Iris pigment epithelial cell (primary cell): ENCODE measurements at places on chromosomes 11 and 22.

DNA sequence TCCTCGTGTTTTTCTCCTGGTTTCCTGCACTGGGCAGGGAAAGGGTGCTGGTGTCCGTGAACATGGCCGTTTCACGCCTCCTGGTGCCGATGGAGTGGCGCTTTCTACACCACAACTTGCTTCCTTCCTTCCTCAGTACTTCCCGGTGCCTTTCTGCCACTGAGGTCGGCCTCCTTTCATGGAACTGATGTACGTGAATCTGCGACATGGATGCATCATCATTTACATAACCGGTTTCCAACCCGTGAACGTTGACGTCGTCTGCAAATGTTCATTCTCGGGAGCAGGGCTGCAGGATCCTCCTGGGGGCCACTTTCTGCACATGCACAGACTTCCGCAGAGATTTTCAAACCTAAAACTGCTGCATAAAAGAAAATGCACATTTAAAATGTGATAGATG is 474.4 kb downstream of the BRD1 start:
- no peak for DNase-seq

GRCh38 chr22:39362271-39362670 is 12.5 kb downstream of the SYNGR1 start:
- DNase-seq, result no peak

DNA sequence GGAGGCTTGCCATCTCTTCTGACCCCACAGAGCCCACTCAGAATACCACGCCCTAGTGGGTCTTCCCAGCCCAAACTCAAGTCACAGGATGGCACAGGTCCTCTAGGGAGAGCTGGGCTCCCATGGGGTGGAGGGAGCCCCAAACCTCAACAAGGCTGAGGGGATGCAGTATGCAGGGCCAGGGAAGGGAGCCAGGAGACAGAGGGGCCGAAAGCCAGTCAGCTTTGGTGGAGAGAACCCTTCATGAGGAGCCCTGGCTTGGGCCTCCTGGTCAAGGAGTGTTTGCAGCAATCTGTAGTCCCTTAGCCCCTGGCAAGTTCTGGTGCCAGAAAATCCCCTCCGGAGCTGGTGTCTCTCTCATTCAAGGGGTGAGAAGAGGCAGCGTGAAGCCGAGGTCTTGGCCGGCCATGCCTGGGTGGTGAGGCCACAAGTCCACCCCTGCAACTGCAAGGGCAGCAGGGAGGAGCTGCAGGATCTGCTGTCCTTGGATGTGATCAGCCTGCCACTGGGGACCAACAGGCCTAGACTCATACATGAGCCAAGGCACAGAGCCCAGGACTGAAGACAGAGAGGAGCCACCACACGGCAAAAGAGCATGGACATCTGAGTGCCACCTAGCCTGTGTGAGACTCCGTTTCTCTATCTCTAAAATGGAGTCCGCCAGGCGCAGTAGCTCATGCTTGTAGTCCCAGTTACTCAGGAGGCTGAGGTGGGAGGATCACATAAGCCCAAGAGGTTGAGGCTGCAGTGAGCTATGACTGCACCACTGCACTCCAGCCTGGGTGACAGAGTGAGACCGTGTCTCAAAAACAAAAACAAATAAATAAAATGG is 24.1 kb downstream of the NEAT1 start:
- DNase-seq, result peak; percentile 50

DNA sequence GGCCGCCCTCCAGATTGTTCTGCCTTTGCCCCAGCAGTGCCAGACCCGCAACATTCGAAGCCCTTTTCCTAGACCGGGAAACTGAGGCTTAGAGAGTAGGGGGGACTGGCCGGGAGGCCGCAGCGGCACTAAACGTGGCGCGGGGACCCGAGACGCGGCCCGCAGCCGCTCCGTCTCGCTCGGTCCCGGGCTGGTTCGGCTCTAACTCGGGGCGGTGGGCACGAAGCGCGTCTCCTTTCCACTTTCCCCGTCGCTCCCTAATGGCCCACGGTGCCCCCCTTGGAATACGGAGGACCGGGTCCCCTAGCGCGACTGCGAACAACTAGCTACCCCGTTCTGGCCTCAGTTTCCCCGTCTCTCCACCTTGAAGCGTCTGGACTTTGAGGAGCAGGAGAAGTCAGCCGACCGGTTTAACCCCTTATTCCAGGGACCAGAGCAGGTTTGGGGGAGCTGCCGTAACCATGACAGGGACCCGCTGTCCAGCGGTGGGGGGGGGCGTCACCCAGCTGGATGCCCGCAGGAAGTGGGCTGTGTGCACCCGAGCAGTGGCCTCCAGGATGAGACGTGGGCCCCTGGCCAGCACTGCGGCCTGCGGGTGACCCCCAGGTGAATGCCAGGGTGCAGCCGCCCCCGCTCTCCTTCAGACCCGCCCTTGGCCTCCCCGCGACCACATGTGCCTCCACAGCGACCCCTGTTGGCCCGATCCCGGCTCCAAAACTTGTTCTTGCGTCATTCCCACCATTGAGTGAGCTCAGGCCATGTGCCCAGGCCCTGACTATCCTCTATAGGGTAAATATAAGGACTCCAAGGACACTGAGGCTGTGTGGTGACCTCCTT is 1.1 kb downstream of the CDC42EP1 start:
- peak; percentile 86 for DNase-seq

- DNase-seq, result no peak
Measured at GRCh38 chr11:35826949-35827348, 116.9 kb upstream of the LDLRAD3 start.

- no peak for DNase-seq
Measured at GRCh38 chr11:37182031-37182430, 584.0 kb upstream of the RAG2 start.

- DNase-seq, result peak; percentile 82
Measured at GRCh38 chr11:95451682-95452081, 220.7 kb upstream of the SESN3 start.

GRCh38 chr11:57349491-57350274 is 11.5 kb downstream of the P2RX3 start:
- DNase-seq, result peak; percentile 16

- no peak for DNase-seq
Measured at GRCh38 chr11:17379383-17380180, 8.9 kb downstream of the KCNJ11 start.

DNA sequence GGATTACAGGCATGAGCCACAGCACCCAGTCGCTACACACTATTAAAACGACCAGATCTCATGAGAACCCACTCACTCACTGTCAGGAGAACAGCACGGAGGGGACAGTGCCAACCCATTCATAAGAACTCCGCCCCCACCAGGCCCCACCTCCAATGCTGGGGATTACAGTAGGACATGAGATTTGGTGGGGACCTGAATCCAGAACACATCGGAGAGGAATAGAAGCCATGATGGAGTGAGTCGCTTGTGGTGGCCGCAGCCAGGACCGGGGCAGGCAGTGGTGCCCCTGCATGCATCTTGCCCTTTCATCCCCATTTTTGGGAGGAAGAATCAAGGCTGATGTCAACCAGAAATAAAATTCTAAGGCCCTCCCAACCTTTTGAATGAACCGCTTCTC is 8.7 kb downstream of the NADSYN1 start:
- DNase-seq, result no peak

DNA sequence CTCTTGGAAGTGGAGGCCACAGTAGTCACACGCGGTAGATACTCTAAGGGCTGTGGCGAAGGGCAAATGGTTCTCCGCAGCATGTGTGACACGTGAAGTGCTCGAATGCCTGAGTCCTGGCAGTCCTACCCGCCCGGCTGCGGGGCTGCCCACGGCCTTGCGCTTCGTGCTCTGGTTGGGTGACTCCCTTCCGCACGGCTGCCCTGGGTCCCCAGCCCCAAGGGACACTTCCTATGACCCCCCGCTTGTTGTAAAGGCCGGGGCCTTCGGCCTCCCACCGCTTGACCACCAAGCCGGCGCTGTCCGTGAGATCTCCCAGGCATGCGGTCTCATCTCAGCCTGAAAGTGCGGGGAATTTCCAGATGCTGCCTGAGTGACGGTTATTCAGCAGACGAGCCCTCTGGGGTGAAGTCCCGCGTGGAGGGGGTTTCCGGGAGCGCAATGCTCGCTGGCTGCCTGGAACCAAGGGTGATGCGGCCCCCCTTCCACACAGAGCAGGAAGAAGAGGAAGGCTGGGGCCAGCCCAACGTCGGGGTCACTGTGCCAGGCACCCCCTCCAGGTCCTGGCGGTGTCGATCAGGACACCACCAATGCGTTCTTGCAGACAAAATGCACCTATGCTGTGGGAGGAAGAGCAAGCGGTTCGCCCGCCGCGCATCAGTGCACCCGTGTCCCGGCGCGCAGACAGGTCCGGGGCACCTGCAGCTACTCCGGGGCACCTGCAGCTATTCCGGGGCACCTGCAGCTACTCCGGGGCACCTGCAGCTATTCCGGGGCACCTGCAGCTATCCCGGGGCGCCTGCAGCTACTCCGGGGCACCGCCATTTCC is 171.2 kb downstream of the OPCML start:
- no peak for DNase-seq

DNA sequence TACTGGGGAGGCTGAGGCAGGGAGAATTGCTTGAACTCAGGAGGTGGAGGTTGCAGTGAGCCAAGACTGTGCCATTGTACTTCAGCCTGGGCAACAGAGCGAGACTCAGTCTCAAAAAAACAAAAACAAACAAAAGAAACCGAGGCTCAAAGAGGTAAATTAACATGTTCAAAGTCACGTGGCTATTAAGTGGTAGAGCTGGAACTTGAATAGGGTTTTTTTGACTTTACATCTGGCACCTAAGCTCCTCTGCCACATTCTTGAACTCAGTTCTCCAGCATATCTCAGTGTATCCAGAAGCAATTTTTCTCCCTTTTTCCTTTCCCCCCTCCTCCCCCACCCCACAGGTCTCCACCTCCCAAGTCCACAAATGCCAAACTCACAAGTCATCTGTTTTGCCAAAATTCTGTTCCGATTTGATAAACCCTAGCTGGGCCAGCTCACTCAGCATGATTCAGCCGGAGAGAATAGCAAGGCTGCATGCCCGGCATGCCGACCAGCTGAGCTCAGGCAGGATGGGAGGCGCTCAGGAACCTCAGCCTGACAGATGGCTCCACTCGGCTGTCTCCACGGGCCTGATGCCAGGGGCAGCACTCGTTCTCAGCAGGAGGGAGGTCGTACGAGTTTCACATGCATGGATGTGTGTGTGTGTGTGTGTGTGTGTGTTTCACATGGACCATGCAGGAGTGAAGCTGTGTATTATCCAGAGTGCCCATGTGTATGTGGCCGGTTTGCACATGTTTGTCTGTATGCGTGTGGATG is 63.2 kb upstream of the RRAS2 start:
- DNase-seq, result peak; percentile 100

DNA sequence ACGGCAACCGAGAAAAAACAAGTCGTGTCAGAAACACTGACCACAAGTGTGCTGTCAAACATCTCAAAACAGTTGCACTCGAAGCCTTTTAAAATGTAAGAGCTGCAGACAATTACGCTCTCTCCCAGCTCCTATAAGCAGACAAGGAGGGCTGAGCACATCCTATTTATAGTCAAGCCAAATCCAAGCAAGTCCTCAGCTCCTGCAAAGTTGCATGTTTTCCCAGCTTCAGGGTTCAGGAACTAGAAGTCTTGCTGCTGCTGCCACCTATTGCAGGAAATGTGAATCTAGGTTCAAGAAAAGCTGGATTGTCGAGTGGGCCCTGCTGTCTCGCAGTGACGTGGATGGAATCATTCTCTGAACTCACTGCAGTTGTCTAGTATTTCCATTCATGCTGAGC is 15.5 kb downstream of the EFCAB6 start:
- DNase-seq, result peak; percentile 29

DNA sequence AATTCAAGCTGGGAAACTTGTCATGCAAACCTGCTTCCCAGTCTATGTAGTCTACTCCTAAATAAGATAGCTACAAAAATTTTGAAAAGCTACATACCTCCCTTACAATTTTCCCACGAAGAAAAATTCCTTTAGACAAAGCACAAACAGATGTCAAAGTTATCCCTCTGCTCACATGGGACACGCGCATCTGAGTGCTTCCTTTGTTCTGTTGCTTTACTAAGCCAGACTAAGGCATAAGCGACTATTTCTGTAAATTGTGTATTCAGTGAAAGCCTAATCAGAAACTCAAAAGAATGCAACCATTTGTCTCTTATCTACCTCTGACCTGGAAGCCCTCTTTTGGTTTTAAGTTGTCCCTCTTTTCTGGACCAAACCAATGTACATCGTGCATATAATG is 583.7 kb upstream of the B3GAT1 start:
- no peak for DNase-seq

DNA sequence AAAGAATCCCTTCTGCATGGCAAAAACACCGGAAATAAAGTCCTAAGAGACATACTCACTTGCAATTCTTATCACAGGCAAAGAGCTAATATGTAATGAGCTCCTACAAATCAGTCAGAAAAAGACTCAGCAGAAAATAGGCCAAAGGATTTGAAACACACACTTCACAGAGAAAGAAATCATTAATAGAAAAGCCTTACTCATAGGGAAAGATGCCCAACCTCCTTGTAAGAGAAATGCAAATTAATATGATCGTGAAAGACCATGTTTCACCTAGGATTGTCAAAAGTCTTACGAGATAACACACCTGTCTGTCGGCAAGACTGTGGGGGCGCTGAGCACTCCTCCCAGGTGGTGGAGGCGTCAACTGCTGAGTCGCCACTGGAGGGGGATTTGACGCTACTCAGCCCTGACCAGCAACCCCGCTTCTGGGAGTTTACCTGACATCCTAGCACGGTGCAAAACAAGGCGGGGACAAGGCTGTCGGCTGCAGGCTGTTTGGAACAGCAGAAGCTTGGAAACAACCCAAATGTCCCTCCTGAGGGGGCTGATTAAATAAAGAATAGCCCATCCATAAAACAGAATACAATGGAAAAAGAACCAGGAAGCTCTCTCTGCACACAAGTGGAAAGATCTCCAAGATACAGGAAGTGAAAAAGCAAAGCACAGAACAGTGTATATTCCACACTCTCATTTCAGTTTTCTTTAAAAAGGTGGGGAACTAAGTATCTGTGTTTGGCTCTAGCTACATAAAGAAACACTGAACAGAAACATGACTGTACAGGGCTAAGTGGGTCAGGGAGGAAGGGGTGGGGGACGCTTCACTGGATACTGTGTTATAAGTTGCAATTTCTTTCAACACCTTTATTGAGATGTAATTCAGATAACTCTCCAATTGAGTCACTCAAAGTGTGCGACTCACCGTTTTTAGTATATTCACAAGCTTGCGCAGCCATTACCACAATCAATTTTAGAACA is 11.5 kb downstream of the CSNK1E start:
- DNase-seq, result peak; percentile 63

DNA sequence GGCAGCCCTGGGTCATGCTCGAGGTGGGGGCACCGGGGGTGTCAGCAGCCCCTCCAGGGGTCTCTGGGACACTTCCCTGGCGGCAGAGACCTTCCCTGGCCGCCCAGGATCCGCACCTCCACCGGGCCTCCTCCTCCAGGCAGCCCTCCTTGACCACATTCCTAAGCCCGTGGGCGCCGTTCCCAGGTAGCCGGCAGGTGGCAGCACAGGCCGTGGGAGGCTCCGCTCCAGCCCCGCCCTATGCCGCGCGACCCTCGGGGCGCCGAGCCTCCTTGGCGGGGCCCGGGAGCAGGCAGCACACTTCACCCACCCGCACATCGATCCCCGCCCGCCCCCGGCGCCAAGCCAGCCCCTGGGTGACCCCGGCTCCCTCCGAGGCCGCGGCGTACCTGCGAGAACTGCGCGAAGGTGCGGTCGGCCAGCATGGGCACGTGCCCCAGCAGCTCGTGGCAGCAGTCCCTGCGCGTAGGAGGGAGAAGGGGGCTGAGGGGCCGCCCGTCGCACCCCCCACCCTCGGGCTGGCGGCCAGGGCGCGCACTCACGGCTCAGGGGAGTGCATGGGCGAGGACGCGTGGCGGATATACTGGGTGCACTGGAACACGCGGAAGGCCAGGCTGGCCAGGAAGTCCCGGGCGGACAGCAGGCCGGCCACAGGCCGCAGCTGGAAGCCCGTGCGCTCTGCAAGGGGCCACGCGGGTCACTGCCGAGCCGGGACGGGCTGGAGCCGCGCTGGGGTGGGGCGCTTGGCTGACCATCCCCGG is 5.3 kb upstream of the INS start:
- no peak for DNase-seq

GRCh38 chr11:33777906-33778305 is 3.6 kb upstream of the FBXO3 start:
- no peak for DNase-seq
